ENCODE measurements at places on chromosomes 7 and 10.
A peak's percentile ranks its signal among the peaks of the same experiment; 100 is the strongest.

- DNase-seq, result no peak
These were observed 526 bp downstream of the ZNF248 start for GRCh38 chr10:37856881-37857286.

- no peak for DNase-seq
These were observed 255.0 kb upstream of the SEMA3C start for GRCh38 chr7:81173766-81174281.

DNA sequence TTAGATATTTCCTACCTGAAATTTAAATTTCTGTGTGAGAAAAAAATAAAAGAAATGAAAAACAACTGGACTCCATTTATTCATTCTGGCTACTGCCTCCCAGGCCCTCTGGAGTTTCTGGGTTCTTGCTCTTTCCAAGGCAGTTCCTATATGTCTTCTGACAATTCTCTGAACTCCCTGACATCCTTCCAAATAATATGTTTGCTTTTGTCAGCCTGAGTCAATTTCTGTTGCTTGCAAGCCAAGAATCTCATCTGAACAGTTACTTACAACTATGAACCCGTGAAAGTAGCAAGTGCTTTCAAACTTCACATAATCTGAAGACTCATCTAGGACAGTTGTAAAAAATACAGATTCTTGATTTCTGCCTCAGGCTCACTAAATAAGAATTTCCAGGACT, 216.7 kb upstream of the NPVF start:
- DNase-seq, result no peak

- no peak for DNase-seq
These were observed 127.4 kb upstream of the INHBA start for GRCh38 chr7:41830271-41830670.

DNA sequence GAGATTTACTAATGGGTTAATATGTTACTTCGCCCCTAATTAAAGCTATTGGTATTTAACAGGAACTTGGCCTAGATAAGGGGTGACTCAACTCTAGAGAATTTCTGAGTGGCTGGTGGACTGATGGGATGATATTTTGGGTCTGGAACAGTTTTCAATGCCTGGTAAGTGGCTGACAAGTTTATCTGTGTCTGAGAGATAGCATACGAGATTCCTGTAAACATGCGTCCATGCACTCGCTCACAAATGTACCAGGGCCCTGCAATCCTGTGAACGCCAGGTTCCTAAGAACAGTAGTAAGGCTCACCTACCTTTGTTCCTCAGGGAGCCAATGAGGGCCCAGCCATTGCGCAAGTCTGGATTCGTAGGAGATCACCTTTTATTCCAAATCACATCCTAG, 683.8 kb upstream of the ANKRD30A start:
- DNase-seq, result no peak

- no peak for DNase-seq
These were observed 66.3 kb downstream of the PRKAG2 start for GRCh38 chr7:151810441-151811232.

GRCh38 chr7:68733219-68734153, 864.8 kb upstream of the AUTS2 start:
- DNase-seq, result no peak

GRCh38 chr10:63515002-63515763, 6.0 kb upstream of the REEP3 start:
- no peak for DNase-seq

DNA sequence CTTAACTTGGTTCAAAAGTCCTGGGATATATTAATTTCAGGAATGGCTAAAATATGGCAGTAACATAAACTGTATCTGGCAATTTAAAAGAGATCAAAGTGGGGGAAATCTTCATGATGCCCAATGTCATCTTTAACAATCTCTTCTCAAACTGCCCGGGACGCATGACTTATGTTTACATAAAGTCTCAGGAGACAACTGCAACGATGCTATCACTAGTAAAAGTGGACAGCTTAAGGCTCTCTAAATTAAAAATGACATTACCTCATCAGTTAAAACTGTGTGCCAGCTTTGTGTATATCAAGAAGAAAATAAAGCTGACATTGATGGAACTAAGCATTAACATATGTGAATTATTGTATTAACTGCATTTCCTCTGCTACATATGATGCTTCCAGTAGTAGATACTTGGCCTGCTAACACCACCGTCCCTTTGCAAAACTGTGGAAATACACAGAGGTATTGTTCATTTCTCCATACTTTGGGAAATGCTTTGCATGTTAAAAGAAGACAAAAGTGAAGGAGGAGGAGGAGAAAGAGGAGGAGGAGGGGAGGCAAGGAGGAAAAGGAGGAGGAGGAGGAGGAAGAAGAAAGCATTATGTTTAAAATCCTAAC, 62.4 kb downstream of the NRP1 start:
- no peak for DNase-seq

DNA sequence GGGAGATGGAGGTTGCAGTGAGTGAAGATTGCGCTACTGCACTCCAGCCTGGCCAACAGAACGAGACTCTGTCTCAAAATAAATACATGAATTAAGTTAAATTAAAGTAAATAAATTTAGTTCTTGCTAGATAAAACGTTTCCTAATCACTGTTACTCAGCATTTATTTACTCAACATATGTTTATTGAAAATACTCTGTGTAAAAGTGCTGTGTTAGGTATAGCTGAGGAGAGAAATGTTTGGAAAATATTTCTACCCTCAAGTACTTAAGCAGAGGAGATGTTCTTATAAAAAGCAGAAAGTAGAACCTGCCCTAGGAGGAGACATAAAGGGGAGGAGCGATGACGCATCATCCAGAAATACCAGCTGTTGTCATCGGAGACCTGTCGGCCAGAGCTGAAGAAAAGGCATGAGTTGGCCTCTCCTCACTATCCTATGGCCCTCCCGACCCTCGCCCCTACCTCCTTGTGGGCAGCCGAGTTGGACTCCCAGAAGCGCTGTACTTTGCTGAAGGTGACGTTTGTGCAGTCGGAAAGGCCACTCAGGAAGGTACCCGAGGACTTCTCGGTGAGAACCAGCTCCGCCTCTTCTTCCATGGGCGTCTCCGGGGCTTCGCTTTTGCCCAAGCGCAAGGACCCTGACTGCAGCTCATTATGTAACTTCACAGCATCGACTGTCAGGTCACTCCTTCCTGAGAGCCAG, 1.1 kb downstream of the RRP12 start:
- DNase-seq, result no peak

- no peak for DNase-seq
These were observed 547.7 kb upstream of the GALNT17 start for GRCh38 chr7:70583965-70584883.

GRCh38 chr10:63145782-63146181, 12.7 kb downstream of the NRBF2 start:
- no peak for DNase-seq

DNA sequence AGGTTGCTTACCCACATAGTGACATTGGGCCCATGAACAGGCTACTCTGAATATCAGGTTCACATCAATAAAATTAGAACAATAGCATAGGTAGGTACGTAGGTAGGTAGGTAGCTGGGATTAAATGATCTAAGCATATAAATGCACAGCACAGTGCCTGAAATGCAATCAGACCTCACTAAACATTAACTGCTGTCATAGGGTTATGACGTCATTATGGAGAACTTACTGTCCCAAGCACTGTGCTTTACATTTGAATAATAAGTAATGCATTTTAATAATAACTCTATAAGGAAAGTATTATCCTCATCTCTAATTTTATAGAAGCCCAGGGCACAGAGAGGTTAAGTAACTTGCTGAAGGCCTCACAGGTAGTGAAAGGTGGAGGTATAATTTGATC, 112.5 kb downstream of the RPS24 start:
- no peak for DNase-seq

DNA sequence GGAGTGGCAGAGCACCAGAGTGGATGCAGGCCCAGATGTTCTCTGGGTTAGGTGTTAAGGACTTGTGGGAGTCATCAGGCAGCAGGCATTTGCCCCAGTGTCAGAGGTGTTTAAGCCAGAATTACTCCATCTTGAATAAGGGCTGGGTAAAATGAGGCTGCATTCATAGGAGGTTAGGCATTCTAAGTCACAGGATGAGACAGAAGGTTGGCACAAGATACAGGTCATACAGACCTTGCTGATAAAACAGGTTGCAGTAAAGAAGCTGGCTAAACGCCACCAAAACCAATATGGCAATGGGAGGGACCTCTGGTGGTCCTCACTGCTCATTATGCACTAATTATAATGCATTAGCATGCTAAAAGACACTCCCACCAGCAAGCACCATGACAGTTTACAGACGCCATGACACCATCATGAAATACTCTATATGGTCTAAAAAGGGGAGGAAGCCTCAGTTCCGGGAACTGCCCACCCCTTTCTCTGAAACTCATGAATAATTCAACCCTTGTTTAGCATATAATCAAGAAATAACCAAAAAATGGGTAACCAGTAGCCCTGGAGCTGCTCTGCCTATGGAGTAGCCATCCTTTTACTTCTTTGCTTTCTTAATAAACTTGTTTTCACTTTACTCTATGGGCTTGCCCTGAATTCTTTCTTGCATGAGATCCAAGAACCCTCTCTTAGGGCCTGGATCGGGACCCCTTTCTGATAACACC, 882 bp upstream of the LRRC61 start:
- peak; percentile 63 for DNase-seq
